ENCODE measurements at places on chromosomes 7 and 10. TPM values are rescaled to one million over a fixed set of nuclear protein-coding genes. Genes with fewer than 3 reads are reported as not detected.

DNA sequence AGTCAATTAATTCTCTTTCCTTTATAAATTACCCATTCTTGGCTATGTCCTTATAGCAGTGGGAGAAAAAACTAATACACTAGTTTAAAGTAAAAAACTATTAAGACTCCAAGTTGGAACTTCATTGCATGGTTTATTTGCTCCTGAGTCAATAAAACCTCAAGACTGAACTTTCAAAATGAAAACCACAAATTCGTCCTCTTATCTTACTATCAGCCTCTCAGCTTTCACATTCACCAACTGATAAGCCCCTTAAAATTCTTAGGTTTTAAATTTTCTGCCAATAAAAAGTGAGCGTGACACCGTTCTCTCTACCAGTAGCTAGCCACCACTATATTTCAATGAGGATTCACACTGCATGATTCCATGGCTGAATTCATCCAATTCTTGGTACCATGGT, 346.4 kb upstream of the NPSR1 start:
- peaks cover 16% of the 10 kb centered on the region for H3K36me3 ChIP-seq
- no peak overlapping the region for H3K4me3 ChIP-seq
- H3K4me1 ChIP-seq: peaks cover 6% of the 10 kb centered on the region
- no peaks in the 10 kb centered on the region for H3K27me3 ChIP-seq

The PLPP4 gene
- not detected for total RNA-seq

DNA sequence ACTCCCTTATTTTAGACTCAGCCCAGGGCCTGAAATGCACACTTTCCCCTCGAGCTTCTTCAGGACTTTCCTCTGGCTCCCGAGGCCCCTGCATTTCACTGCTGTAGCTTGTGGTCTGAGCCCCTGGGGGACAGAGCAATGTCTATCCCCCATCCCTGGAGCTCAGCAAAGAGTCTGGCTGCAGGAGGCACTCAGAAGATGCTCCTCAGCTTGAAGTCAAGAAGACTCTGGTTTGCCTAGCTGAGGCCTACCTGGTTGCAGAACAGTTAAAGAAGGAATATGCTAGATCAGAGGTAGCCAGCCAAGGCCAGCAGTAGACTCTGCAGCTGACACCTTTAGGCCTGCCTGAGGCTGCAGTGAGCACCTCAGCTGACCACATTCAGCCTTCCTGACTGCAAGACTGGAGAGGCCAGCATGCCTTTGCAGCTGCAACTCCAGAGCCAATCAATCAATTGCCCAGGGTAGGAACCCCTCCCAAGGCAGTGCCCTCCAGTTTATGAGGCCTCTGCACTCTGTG, 36.9 kb upstream of the IKZF1 start:
- no peak overlapping the region for H3K27ac ChIP-seq
- H3K36me3 ChIP-seq: no peaks in the 10 kb centered on the region
- no peak overlapping the region for H3K4me3 ChIP-seq
- DNase-seq: no peak

DNA sequence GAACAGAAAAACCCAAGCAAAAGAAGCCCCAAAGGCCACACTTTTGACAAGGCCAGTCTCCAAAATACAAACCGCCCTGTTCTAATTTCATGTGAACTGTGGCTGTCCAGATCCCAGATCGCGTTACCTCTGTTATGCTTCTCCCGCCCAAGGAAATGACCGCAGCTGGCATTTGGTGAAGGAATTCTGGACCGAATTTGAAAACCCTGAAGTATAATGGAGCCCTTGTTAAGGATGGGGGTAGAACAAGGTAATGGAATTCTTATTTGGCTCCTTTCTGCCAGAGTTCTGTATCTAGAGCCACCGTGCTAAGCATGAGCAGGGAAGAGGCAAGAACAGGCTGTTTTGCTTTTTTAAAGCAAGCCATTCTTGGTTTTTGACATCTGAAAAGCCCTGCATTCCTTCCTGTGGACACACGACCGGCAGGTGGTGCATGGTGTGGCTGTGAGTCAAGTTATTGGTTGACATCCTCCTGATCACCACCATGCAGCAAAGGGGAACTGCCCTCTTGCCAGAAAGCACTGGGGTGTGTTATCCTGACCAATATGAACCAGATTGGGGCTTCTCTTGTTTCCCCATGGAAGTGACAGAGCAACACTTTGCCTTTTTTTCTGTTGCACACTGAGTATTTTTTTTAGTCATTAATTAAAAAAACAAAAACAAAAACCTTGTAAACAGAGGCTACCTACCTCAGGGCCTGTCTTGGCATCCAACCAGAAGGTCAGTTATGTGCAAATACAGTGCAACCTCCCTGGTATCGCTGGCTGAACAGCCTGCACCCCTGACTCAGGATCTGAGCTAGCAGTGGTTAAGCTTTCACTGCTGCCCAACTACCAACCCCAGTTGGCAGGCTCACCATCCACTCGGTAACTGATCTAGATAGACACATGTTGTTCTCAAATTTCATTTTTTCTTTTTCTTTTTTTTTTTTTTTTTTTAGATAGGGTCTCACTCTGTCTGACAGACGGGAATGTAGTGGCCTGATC, 14.2 kb downstream of the UCMA start:
- H3K4me1 ChIP-seq: peaks cover 11% of the 10 kb centered on the region
- H3K36me3 ChIP-seq: peaks cover 9% of the 10 kb centered on the region
- H3K27me3 ChIP-seq: no peaks in the 10 kb centered on the region
- peak overlapping the region; percentile 68 for H3K27ac ChIP-seq

GRCh38 chr7:19362099-19362498, 216.9 kb upstream of the FERD3L start:
- peaks cover 23% of the 10 kb centered on the region for H3K4me1 ChIP-seq
- H3K27ac ChIP-seq: no peak overlapping the region
- no peaks in the 10 kb centered on the region for H3K36me3 ChIP-seq
- H3K4me3 ChIP-seq: no peak overlapping the region
- no peaks in the 10 kb centered on the region for H3K27me3 ChIP-seq

The SPDYE2B gene
- not detected for total RNA-seq

GRCh38 chr7:9719303-9719702, 1254.4 kb upstream of the PHF14 start:
- H3K27ac ChIP-seq: no peak overlapping the region
- no peaks in the 10 kb centered on the region for H3K27me3 ChIP-seq
- no peak for DNase-seq
- no peaks in the 10 kb centered on the region for H3K4me1 ChIP-seq
- no peak overlapping the region for H3K4me3 ChIP-seq

GRCh38 chr7:156892081-156892800, 742 bp downstream of the LMBR1 start:
- peak; percentile 76 for DNase-seq
- H3K27me3 ChIP-seq: no peaks in the 10 kb centered on the region
- peak overlapping the region; percentile 95 for H3K27ac ChIP-seq

DNA sequence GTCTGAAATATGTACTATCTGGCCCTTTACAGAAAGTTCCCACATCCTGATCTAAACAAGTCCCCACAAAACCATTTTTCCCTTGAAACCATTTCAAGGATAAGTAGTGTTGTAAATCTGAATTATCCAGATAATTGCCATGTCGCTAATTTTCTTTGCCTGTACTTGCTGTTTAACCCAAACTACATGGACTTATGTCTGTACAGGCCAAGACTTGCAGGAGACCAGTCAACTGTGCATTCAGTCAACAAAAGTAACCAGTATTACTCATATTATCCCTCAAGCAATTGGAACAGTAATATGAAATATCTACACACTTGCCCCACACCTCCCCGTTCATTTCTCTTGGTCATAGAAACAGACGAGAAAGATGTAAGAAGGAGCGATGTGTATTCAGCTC, 347.8 kb upstream of the NFE2L3 start:
- H3K27ac ChIP-seq: no peak overlapping the region
- no peaks in the 10 kb centered on the region for H3K4me1 ChIP-seq
- H3K27me3 ChIP-seq: no peaks in the 10 kb centered on the region
- H3K36me3 ChIP-seq: no peaks in the 10 kb centered on the region
- no peak overlapping the region for H3K4me3 ChIP-seq

The DNAJC9 gene
- 30.3 TPM for total RNA-seq

DNA sequence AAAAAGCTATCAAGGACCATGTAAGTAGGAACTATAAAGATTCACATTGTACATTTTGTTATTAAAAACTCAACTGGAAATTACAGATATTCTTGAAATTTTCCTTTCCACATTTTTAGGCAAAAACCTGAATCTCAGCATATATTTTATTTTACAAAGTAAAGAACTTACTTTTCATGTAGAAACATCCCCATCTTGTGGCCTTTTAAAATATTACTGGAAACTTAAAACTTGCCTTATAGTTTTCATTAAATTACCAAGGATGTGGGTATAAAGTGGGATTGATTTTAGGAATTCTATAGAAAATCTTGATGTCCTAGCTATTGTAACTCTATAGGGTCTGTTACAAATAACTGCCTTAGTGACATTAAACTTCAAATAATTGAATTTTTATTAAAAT, 10.6 kb downstream of the DBF4 start:
- peaks cover 47% of the 10 kb centered on the region for H3K36me3 ChIP-seq
- no peaks in the 10 kb centered on the region for H3K27me3 ChIP-seq
- no peak overlapping the region for H3K27ac ChIP-seq

GRCh38 chr7:22356010-22356691, 803 bp downstream of the RAPGEF5 start:
- peak overlapping the region; percentile 63 for H3K4me3 ChIP-seq
- peaks cover 29% of the 10 kb centered on the region for H3K27me3 ChIP-seq
- peaks cover 20% of the 10 kb centered on the region for H3K4me1 ChIP-seq
- peaks cover 20% of the 10 kb centered on the region for H3K36me3 ChIP-seq
- H3K27ac ChIP-seq: no peak overlapping the region
